Activated B cell treated with CpG ODN at 0.5 μM for 24 hours (primary cell): ENCODE measurements at places on chromosomes 5 and 9.

DNA sequence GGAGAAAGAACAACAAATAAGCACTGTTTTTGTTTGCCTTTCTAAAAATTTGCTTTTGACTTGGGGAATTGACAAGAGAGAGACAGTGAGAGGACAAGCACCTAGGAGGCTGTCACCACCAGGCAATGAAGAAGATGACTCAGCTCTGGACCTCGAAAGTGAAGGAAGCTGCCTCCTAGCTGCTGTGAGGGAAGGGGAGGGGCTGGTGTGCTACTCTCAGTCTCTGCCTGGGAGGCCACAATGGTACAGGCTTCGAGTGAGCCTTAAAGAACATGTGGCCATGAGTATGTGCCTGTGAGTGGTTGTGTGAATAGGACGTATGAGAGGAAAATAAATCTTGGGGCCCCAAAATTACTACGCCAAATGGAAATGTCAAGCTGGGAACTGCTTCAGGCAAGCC is 7.1 kb upstream of the PLK2 start:
- no peak for DNase-seq

- no peak for DNase-seq
These were observed 44.2 kb downstream of the PKD2L2 start for GRCh38 chr5:137933491-137933911.

DNA sequence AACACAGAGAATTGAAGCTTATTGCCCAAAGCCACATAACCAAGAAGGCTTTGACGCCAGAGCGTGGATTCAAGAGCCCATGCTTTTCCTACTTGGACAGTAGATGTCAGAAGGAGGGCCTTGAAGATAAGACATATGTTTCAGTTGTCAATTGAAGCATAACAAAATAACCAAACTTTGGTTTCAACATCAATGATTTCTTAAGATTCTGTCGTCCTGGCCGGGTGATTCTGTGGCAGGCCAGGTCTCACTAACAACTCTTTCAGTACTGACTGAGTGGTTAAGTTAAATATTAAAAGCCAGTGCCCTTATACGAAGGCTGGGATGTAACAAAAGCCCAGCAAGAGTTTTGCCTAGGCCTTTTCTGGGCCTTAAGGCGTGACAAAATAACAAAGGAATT is 94.0 kb downstream of the RCL1 start:
- no peak for DNase-seq

GRCh38 chr9:29799227-29799626 is 2225.9 kb upstream of the C9orf72 start:
- no peak for DNase-seq

DNA sequence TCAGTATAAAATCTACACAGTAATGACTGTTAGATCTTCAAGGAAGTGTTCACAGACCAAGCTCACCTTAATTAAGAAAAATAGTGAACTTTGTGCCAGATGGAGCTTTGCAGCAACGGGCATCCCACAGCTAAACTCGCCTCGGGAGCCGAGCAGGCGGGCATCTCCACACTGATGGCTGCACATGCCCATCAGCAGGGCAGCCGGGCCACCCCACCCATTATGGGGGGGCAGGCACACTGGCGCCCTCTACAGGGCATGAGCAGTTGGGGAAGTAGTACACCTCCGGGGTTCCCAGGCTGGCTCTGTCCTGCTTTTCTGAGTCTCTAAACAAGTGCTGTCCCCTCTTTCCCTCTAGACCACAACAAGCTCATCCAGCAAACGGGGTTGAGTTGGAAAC is 21.6 kb downstream of the ANKS6 start:
- DNase-seq, result no peak

DNA sequence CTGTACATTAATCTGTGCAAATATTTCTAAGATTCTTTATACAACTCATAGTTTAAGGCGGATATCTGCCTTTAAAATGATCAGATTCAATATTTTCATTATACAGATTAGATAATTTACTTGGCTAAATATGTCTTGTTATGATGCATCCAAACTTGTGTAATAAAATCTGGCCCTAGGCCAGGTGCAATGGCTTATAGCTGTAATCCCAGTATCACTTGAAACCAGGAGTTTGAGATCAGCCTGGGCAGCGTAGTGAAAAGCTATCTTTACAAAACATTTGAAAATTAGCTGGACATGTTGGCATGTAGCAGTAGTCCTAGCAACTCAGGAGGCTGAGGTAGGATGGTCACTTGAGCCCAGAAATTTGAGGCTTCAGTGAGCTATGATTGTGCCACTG is 2002.2 kb upstream of the ACO1 start:
- DNase-seq, result no peak

- no peak for DNase-seq
These were observed 88.7 kb downstream of the EMB start for GRCh38 chr5:50352382-50352781.

GRCh38 chr5:148569948-148570347 is 84.4 kb downstream of the HTR4 start:
- DNase-seq, result no peak

DNA sequence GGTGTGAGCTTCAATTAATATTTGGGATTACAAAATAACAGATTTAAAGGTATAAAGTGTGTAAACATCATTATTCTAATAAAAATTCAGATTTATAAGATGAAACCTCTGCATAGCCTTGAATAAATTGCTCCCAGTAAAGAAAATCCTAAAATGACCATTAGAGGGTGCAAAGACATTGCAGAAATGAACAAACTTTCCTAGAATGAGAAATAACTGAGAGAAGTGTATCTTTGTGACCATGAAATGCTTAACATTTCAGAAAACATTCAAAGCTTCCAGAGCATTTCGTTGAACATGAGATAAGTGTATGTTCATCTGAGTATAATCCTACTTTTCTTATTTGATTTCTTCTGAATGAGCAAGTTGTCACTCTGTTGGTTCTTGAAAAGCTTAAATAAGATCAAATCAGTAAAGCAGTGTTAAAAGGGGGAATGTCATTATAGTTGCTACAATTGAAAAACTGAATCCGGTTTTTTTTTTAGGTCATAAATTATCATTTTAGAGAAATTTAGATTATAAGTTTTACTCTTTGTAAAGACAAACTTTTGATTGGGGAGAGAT is 24.7 kb upstream of the NUDT12 start:
- no peak for DNase-seq

DNA sequence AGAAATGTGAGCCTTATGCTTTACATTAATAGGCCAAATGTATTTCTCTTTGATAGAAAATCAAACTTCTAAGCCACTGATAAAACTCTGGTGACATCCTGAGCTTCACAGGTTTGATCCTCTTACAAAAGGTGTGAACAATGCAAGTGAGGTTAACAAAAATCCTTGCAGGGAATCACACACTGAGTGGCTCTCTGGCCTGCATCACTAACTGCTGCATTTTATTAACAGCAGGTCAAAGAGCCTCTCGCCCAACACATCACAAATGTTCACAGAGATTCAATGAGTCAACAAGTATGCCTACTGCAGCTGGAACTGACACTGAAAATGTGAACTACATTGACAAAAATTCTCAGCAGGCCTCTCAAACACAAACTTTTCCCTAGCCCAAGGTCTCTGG is 122.3 kb downstream of the SEMA5A start:
- DNase-seq, result no peak

DNA sequence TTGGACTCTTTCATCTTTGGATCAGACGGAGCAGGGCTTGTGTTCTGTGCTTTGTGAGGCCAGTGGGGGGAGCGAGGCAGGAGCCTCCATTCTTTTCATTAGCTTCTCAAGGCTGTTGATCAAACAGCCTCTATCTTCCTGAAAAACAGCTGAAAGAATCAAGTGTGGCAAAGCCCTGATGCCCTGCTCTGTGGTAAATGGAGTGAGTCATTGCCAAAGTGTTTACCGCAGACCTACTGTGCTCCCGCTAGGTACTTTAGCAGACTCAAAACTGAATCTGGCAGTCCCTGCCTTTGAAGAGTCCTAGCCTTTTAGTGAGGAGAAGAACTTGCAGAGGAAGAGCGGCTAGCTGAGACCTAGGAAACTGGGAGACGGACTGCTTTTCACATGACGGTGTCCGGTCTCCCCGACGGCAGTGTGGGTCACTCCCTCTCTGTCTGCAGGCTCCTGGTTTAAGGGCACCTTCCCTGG is 3.3 kb downstream of the ANKRD33B start:
- DNase-seq, result no peak

GRCh38 chr5:43543434-43543833 is 13.4 kb downstream of the PAIP1 start:
- no peak for DNase-seq

DNA sequence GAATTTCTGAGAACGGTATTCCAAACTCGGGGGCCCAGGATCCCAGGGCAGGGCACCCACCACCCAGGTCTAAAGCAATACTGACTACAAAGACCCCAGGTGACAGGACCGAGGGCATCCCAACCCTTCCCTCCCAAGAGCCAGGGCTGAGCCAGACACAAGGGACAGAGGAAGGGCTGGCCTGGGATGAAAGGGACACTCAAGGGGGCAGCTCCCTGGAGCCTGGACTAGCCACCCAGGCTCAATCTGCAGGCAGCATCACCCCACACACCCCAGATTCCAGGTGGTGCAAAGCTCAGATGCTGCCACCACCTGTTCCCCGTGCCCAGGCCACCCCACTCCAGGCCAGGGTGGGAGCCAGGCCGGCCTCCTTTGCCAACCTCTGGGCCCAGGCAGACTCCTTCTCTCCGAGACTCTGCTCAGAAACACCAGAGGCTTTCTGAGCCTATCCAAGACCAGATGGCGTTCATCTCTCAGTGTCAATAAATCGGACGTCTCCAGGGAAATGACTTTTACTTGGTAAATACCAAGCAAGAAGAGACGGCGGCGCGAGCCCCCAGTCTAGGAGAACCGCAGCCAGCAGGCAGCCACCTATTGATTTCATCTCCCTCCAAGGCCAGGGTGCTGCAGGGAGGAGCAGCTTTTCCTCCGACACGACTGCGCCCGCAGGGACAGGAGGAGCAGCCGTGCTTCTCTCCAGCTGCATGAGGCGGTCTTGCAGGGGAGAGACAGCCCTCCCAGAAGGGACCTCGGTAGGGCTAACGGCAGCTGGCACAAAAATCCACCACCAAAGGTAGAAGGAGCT is 94.1 kb upstream of the ADAMTS2 start:
- no peak for DNase-seq

GRCh38 chr9:19229595-19230354 is 718 bp upstream of the DENND4C start:
- DNase-seq, result peak; percentile 72

DNA sequence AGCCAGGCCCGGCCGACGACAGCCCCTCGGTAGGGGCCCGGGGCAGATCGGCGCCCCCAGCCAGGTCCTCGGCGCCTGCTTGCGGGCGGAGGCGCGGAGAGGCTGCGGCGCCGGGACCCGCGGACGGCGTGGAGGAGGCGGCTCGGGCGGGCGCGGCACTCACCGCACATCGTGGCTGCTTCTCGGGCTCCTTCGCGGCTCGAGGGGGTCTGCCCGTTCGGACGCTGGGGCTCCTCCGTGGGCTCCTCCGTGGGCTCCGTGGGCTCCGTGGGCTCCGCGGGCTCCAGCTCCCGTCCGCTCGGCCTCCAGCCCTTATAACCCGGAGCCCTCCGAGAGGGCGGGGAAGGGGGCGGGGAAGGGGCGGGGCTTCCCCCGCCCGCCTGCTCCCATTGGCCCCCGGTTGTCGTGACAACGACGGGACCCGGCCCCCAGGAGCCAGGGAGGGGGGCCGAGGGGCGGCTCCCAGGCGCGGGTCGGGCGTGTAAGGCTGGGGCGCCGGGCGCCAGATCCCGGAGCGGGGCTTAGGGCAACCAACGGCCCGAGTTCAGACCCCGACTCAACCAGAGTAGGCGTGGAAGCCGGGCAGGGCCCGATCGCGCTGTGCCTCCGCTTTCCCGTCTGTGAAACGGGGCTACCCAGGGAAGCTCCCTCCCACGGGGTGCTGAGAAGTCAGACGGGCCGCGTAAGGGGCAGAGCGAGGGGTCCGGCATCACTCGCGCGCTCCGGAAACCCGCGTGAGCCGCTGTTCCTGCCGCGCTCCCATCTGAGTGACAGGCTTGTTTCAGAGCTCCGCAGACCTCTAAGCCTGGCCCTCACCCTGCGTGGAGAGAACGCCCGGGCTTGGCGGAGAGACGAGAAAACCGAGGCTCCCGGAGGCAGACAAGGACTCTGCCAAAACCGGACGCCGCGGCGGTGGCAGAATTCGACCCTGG is at the start of gene GFPT2:
TSS of gene GFPT2 (minus strand) at position 289 of the 932 bp plus-strand sequence. CDS start at position 170, 119 bp downstream.
- peak; percentile 65 for DNase-seq

DNA sequence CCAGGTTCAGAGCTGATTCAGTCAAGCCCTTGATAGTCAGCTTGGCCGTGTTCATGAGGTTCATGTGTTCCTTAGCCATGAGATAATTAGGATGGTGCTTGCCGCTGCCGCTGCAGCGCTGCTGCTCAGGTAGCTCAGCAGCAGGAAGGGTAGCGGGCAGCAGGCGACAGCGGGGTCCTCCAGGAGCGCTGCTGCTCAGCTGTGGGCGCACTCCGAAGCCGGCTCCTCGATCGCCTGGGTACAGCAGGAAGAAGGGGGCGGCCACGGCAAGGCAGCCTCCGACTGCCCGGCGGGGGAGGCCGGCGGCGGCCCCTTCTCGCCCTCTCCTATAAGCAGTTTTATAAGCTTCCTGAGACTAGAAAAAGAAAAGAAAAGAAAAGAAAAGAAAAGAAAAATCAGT is 1253.6 kb downstream of the EFNA5 start:
- DNase-seq, result no peak

- DNase-seq, result no peak
These were observed 127.1 kb downstream of the TRIO start for GRCh38 chr5:14270209-14270702.

DNA sequence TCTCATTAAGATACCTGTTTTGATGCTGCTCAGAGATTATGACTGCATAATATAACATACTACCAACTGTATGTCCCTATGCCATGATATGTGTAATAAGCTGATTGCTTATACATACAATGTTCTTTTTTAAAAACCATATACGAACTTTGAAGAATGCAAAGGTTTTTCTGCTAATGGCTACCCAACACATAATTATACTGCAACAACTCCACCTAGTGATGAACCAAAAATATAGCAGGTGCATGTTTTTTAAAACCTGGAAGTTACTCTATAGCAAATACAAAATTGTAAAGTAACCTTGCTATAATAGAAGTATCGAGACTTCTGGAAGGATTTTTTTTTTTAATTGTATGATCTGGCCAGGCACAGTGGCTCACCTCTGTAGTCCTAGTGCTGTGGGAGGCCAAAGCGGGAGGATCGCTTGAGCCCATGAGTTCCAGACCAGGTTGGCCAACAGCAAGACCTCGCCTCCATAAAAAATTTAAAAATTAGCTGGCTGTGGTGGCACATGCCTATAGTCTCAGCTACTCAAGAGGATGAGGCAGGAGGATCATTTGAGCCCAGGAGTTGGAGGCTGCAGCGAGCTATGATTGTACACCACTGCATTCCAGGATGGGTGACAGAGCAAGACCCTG is 49.1 kb downstream of the HOMER1 start:
- DNase-seq, result no peak

DNA sequence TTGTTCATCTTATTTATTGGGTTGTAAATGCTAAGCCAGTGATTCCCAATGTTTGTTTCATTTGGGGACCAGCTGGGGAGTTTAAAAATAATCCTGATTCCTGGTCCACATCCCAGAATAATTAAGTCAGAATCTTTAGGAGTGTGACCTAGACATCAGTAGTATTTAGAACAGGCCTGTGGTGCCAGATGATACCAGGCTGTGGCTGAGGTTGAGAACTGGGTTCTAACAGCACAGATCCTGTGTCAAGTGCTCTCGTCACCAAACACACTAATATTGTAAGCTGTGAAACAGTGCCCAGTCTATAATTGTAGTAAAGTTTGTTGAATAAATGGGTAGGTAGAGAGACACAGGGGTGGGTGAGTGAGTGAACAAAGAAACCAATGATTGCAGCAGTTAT is 172.1 kb upstream of the PPP1R2B start:
- DNase-seq, result no peak

- DNase-seq, result no peak
These were observed 133.9 kb upstream of the ZNF618 start for GRCh38 chr9:113741886-113742854.
